ENCODE measurements at places on chromosomes 3 and 15. TPM values are rescaled to one million over a fixed set of nuclear protein-coding genes. Genes with fewer than 3 reads are reported as not detected.
A peak's percentile ranks its signal among the peaks of the same experiment; 100 is the strongest.

Gene ALDH1A2
- total RNA-seq: 10.0 TPM

Gene MYLK
- total RNA-seq: 117 TPM

GRCh38 chr3:71511446-71511845 lies 72.1 kb downstream of the FOXP1 start:
- no peak overlapping the region for H3K4me3 ChIP-seq
- no peaks in the 10 kb centered on the region for H3K36me3 ChIP-seq
- no peaks in the 10 kb centered on the region for H3K27me3 ChIP-seq
- no peak overlapping the region for H3K27ac ChIP-seq
- no peaks in the 10 kb centered on the region for H3K4me1 ChIP-seq
- DNase-seq: no peak

DNA sequence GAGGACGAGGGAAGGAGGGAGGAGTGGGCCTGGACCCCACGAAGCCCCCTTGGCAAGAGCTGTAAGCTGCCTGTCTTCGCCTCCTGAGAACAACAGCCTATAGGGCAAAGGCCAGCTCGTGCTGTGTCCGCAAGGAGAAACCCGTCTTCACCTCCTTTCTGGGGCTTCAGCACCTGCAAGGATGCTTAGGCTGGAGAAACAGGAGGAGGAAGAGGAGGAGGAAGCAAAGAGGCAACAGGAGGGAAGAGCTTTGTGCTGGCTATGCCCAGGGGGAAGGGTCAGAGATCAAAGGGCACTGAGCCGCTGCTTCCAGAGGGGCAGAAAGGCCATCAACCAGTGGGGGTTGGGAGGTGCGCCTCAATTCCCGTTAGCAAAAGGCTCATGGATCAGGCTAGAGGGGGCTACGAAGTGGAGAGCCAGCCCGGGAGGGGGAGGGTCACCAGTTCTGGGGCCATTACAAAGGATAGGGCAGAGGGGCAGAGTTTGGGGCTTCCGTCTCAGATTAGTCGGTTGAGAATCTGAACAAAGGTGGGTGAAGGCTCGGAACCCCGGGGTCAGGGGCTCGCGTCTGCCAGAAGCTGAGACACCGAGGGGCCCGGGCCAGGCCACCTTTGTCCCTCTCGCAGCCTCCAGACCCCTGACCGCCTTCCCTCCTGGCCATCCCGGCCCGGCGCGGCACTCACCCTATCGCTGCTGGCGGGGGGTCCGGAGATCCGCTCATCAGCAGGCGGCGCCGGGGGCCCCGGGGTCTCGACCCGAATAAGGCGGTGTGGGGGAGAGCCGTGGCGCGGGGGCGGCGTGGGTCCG lies 792 bp downstream of the SHF start:
- H3K4me3 ChIP-seq: peak overlapping the region; percentile 74
- no peak for DNase-seq
- peak overlapping the region; percentile 79 for H3K27ac ChIP-seq
- H3K4me1 ChIP-seq: no peaks in the 10 kb centered on the region

Gene ROPN1
- not detected for total RNA-seq

- no peaks in the 10 kb centered on the region for H3K4me1 ChIP-seq
- no peak overlapping the region for H3K27ac ChIP-seq
- no peak for DNase-seq
- no peak overlapping the region for H3K4me3 ChIP-seq
These were observed 212.3 kb upstream of the CFAP20DC start for GRCh38 chr3:59262076-59262498.

GRCh38 chr3:170997961-170998913 lies 28.3 kb downstream of the SLC2A2 start:
- no peaks in the 10 kb centered on the region for H3K36me3 ChIP-seq
- DNase-seq: no peak

Gene PPP1R2
- total RNA-seq: 75.9 TPM

Gene SLC26A6
- 231 TPM for total RNA-seq

All from Peyer's patch (tissue), 4 donors.